ENCODE measurements at places on chromosomes 4 and X. TPM values are rescaled to one million over a fixed set of nuclear protein-coding genes. Genes with fewer than 3 reads are reported as not detected.

- DNase-seq, result no peak
Measured at GRCh38 chr4:186624951-186625350, 69.6 kb upstream of the MTNR1A start.

DNA sequence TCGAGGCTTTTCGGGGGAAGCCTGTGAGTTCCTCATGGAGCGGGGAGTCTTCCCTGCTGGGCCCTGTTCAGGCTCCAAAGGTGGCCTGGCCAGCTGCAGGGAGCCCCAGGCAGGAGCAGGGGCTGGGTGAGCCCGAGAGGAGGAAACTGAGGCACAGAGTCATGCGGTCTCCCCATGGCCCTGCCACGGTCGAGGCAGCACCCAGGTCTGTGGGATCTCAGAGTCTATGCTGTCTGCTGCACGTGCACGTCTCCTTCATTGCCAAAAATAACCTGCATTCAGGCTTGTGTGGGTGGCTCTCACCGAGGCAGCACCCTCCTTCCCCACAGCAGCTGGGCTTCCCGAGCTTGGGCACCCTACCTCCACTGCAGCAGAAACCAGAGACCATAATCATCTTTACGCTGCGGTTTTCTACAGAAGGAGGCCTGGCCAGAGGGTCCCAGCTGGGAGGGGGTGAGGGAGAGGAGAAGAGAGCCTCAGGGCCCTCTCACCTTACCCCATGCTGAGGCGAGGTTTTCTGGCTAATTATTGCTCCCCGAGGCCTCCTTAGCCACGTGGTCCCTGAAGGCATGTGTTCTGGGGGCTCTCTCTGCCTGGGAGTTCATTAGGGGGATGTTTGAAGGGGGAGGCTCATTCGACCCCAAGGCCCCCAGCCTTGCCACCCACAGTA, 64.3 kb downstream of the CPZ start:
- no peak for DNase-seq

GRCh38 chr4:101730291-101731117, 60.0 kb upstream of the BANK1 start:
- peak; percentile 70 for DNase-seq

- DNase-seq, result no peak
Measured at GRCh38 chr4:131013226-131013625, 1917.3 kb downstream of the C4orf33 start.

DNA sequence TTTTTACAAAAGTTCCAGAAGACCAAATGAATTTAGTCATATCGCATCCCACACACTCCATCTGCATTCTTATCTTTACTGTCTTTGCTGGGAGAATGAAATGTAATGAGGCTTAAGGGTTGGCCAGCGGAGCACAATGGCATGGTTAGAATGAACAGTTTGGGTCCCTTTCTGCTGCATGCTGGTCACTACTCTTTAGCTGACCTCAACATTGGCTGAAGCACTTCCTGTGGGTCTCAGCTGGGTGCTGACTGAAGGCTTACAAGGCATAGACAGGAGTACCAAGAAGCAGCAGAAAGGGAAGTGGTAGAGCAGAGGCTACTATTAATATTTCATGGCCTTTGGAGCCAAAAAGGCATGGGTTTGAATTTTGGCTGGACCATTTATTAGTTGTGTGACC, 159.4 kb upstream of the GPC4 start:
- no peak for DNase-seq

- DNase-seq, result no peak
Measured at GRCh38 chr4:15489551-15489950, 19.9 kb downstream of the CC2D2A start.

DNA sequence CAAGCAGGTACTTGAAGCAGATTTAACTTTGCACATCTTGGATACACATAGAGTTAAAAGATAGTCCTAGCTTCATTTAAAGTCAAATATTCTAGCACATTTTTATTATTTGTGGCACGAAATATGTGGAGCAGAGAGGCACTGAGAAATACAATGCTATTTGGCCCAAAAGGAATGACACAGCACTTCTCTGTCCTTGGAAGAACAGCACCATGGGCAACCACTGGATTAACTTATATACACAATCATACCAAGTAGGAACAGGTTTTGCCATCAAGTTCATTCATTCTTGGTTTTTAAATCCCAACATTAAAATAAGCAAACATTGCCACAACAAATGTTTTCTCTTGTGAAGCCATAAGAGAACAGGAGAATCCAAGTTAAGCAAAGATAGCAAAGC, 924 bp upstream of the ENAM start:
- no peak for DNase-seq

GRCh38 chr4:168739886-168740285, 243.0 kb downstream of the PALLD start:
- DNase-seq, result peak; percentile 80

- DNase-seq, result no peak
Measured at GRCh38 chrX:24266996-24267395, 46.9 kb downstream of the SUPT20HL2 start.

GRCh38 chrX:123525123-123525725, 207.6 kb downstream of the THOC2 start:
- DNase-seq, result peak; percentile 38

- no peak for DNase-seq
Measured at GRCh38 chr4:177077095-177077971, 232.3 kb upstream of the NEIL3 start.

- no peak for DNase-seq
Measured at GRCh38 chr4:140157341-140157740, 3.4 kb upstream of the MAML3 start.

DNA sequence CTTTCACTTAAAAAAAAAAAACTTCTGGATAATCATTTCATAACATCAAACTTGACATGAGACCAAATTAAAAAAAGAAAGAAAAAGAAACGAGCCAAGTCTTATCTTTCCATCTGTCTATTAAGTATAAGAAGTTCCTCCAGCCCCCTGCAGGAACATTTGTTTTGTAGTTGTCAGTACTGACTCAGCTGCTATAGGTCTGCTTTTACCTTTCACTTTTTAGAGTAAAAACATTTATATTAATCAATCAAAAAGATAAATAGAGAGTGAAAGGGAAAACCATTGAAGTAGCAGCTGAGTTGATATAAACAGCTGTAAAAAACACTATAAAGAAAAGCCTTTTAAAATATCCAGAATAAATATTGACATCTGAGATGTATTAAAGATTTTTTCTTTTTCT, 46.1 kb downstream of the CCDC158 start:
- no peak for DNase-seq

- no peak for DNase-seq
Measured at GRCh38 chrX:134929808-134930207, 61.0 kb upstream of the SMIM10 start.

GRCh38 chr4:7784131-7784870, 155.4 kb downstream of the AFAP1 start:
- DNase-seq, result no peak

DNA sequence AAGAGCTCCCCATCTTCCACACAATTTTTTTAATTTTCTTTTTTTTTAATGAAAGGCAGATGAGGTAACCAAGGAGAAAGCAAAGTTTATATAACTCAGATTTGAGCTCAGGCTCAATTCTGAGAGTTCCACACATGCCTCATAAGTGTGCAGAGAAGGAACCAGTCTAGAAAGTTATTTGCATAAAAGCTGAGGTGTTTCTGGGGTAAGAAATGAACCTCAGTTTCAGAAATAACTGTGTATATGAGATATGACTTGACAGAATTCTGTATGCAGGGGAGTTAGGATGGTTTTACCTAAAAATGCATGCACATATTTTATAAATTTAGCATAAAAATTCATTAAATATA, 51.3 kb downstream of the DTHD1 start:
- no peak for DNase-seq

GRCh38 chrX:81957900-81958545, 756.1 kb downstream of the SH3BGRL start:
- peak; percentile 54 for DNase-seq

- no peak for DNase-seq
Measured at GRCh38 chrX:14738643-14739042, 134.2 kb downstream of the FANCB start.

- DNase-seq, result no peak
Measured at GRCh38 chrX:139724626-139725025, 16.7 kb upstream of the MCF2 start.

- peak; percentile 29 for DNase-seq
Measured at GRCh38 chrX:1212532-1212931, at the start of gene CRLF2. Gene CRLF2, minus strand, starts transcription at chrX:1212649. Its CDS starts 15 bp downstream, at chrX:1212634.

DNA sequence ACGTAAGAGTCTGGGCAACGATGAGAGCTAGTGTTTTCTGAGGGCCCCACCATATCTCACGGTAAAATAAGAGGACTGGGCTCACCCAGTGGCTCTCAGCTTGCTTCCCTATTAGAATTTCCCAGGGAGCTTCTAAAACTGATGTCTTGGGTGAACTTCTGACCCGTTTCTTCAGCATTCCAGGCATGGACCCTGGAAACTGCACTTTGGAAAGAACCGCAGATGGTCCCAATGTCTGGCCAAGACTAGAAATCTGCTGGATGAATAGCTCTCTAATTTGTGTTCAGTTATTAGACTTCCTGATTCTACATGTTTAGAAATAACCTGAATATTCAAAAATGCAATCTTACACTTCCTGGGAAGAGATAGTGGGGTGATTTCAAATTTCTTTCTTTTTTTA, 127.8 kb downstream of the ANOS1 start:
- no peak for DNase-seq

- no peak for DNase-seq
Measured at GRCh38 chr4:40577588-40578253, 51.9 kb downstream of the RBM47 start.

DNA sequence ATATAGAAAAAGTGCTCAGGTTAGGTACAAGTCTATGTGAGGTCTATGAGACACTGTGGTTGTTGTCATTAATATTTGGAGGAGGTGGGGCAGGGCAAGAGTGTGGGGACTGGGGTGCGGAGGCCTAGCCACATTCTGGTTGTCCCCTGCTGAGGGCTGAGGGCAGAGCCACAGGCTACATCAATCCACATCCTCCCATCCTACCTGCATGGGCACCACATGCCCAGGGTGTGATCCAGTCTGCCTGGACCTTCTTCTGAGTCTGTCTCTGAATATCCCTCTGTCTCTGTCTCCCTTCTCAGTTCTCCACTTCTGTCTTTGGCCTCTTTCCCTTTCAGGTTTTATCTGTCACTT, 1.2 kb upstream of the GATA1 start:
- no peak for DNase-seq

DNA sequence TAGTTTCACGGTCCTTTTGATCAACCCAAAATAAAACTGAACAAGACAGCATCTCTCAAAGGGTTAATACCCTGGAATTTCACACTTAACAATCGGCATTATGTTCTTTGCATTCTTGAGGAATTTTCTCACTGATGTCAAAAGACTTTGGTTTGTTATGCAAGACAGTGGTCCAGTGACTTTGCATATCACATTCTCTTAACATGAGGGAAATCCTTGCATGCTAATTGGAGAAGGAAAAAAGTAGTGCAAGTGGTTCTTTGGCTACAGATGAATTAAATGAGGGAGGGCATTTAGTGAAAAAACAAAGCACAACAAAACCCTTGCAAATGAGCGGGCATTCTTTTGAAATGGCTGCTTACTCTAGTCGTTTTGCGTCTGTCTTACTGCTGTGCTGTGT, 105.1 kb upstream of the LIMCH1 start:
- peak; percentile 52 for DNase-seq

DNA sequence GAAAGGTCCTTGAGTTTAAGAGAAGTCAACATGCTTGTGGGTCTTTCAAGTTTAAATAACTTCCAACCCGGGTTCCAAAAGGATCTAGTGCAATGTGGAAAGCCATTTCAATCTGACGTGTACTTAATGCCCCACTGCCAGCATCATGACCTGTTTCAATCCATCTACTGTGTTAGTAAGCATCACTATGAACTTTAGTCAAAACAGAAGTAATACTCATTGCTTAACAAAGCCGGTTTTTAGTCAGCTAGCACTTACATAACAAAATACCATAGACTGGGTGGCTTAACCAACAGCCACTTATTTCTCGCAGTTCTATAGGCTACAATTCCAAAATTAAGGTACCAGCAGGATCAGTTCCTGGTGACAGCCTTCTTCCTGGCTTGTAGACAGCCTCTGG, 677.5 kb downstream of the DMD start:
- DNase-seq, result no peak

DNA sequence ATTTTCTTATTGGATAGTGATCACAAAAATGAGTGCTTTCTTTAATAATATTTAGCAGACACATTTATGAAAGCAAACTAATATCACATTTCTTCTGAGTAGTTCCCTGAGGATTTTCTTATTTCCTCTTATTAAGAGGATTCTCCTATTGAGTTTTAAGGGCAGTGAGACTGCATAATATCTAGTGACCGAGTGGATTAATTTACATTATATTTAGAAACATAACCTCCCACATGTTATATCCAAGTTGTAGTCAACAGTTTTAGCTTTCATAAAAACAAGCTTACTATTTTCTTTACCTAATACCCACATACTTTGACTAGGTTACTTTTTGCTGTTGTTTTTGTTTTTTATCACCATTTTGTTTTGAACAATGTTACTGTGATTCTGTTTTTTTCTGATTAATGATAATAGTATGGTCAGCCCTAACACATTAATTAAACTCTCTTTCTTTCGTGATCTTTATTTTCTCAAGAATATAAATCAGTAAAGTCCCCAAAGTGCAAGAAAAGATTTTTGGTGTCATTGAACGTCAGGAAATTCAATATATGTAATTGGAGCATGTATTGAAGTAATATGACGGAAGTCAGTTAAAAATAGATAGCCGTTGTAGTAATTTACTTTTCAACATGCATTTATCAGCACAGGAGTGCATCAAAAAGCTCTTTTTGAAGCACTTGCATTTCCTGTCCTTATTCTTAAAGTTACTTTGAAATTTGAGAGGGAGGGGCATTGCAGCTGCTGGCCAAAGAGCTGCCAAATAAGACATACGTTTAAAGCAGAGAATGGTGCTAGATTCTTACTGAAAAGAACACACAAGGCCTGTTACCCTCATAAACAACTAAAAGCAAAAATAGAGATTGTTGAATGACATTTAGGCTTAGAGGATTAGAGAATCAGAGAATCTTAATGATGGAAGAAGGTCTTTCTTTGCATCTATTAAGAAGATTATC, 25.2 kb downstream of the DDIT4L start:
- no peak for DNase-seq

DNA sequence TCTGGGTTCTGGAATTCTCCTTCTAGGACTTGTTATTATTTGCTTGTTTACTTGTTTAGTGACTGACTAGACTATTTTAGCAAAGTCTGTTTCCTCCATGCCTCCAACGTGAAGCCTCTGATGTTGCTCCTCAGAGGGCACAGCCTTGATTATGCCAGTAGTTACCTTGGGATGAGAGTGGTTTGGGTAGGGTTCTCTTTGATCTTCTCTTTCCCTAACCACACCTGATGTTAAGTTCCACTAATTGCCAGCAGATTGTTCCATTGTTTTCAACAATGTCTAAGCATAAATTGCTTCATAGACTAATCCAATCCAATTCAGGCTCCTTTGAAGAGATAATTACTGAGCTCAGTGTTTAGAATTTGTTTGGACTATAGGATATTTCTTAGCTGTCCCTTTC, 352.7 kb upstream of the DIPK2B start:
- no peak for DNase-seq

- no peak for DNase-seq
Measured at GRCh38 chr4:140137671-140138070, 16.3 kb downstream of the MAML3 start.

HEPH gene
- 0.29 TPM for total RNA-seq

SLITRK2 gene
- 0.69 TPM for total RNA-seq

PPP4R3C gene
- not detected for total RNA-seq

BEND2 gene
- total RNA-seq, result not detected

PLP1 gene
- total RNA-seq, result 543 TPM

CHRDL1 gene
- total RNA-seq, result 0.08 TPM

PDGFC gene
- total RNA-seq, result 5.4 TPM

MAGED1 gene
- 115 TPM for total RNA-seq

PRICKLE3 gene
- 21.1 TPM for total RNA-seq

ETDA gene
- total RNA-seq, result not detected

TMPRSS11F gene
- total RNA-seq, result 0.18 TPM

GAR1 gene
- total RNA-seq, result 9.9 TPM

MGAT4D gene
- not detected for total RNA-seq
